B cell (primary cell): ENCODE measurements at places on chromosomes 2 and 18. TPM values are rescaled to one million over a fixed set of nuclear protein-coding genes. Genes with fewer than 3 reads are reported as not detected.

- DNase-seq, result no peak
These were observed 5.0 kb downstream of the FBLN7 start for GRCh38 chr2:112143150-112143549.

GRCh38 chr2:205171261-205171940 is 510.9 kb upstream of the NRP2 start:
- no peak for DNase-seq

Gene SESTD1
- polyA plus RNA-seq, result 52.0 and 53.2 TPM in 2 replicates

Gene FOXD4L1
- polyA plus RNA-seq, result 0.12 TPM in 1 of 2 replicates, not detected in the other

Gene ARHGEF4
- not detected in 2 replicates for polyA plus RNA-seq
